ENCODE measurements at places on chromosomes 2 and 18.

DNA sequence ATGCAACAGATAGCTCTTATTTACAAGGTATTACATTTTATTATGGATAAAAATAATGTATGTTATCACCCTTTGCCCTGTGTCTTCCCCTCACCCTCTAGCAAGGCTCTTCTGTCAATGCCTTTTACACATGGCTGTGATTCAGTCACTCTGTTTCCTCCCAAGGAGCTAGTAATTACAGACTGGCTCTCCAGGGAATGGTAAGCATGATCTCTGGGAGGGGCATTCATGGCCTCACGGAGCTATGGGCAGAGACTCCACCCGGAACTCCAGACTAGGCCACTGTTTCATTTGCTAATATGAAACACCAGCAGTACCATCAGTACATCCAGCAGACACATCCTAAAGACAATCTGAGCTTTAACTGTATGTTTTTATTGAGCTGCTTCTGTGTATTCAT, 410.9 kb upstream of the CYRIA start:
- DNase-seq = no peak

- DNase-seq = no peak
Observed at GRCh38 chr18:8496186-8496585, 113.1 kb upstream of the RAB12 start.

GRCh38 chr2:46269544-46270273, 27.5 kb upstream of the EPAS1 start:
- no peak for DNase-seq

DNA sequence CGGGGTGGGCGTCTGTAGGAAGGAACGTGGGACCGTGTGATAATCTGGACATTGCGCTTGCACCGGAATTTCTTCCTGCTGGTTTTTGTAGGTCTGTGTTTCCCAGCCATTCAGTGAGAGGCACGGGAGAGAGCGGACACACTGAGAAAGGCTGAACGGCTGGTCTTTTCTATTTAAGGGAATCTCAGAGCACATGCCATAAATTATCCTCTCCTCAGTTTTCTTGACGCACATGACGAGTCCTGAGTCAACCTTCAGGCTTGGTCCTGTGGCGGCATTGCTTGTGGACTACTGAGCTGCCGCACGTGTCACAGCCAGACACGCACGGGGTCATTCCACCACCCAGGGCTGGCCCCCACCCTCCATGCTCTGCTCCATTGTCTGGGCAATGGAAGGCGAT, 519.3 kb upstream of the ID2 start:
- no peak for DNase-seq

DNA sequence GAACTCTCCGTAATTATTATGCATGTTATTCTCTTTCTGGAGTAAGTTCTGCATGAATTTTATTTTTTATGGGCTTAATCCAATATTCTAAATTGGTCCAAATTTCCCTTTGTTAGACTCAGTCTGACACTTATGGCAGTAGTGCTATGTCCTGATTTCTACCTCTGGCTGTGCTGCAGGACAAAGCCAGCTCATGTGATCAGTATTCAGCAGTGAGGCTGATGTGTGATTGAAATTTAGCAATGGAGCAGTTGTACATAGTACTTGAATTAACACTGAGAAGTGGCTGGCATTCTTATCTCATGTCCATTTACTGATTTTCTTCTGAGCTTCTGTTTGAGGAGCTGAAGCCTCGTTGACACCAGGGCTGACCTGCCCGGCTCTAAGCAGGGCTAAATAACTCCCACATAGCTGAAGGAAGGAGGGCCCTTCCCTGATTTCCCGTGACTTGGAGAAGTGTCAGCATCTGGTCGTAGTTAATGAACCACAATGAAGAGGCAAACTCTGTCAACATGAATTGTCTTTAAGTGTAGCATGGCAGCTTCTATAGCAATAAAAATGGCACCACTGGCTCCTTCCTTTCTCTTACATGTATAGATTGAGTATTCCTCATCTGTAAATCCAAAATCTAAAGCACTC, 159.0 kb upstream of the RASGRP3 start:
- DNase-seq = no peak

DNA sequence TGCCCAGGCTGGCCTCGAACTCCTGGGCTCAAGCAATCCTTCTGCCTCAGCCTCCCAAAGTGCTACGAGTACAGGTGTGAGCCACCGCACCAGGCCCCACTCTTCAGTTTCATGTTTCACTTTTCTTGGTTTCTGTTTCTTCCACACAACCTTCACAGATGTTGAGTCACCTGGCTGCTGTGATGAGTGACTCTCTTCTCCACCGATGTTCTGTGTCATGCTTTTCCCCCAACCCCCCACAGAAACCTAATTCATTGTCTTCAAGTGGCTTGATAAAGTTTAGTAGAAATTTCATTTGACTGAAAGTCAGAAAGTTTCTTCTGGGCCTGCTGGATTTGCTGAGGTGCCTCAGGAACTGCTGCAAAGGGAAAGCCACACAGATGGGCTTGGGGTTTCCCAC, 78.5 kb downstream of the SPHKAP start:
- DNase-seq = no peak

GRCh38 chr2:118854507-118855345, 7.3 kb upstream of the EN1 start:
- DNase-seq = no peak

DNA sequence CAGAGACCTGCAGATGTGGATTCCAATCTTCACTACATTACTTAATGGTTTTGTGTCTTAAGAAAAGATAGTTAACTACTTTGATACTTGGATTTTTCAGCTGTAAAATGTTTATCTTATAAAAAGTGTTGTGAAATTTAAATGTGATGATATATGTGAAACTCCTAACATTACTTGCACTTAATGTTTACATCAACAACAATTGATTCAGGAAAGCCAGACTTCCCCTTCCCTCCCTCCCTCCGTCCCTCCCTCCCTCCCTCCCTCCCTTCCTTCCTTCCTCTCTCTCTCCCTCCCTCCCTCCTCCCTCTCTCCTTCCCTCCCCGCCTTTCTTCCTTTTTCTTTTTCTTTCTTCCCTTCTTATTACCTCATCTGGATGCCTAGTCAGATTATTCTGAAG, 773.9 kb upstream of the FAM98A start:
- no peak for DNase-seq

DNA sequence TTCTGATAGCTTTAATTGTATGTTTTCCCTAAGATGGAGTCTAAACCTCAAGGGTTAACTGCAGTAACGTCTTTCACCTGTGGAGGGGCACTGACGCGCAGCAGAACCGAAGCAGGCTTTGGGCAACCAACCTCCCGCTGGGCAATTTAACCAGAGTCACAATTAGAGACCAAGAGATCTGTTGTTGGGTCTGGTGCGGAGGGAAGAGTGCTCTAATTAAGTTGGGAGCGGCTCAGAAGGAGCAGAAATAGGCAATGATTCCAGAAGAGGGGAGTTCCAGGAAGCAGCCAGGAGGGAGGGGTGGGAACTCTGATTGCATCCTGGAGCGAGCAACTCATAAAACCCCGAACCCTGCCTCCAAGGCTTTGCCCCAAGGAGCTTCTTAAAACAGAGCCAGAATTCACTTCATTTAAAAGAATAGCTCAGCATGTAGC, 245.8 kb downstream of the PAX3 start:
- DNase-seq = no peak

GRCh38 chr2:160034396-160034795, 28.0 kb downstream of the PLA2R1 start:
- no peak for DNase-seq

- no peak for DNase-seq
Observed at GRCh38 chr2:37168217-37168981, 11.6 kb upstream of the EIF2AK2 start.

Measured in stimulated activated CD8-positive, alpha-beta memory T cell treated with anti-CD3 and anti-CD28 coated beads, Interleukin-7, amount 100 ng/mL, for 4 hours (primary cell).